IMR-90 (cell line): ENCODE measurements at places on chromosomes 2 and 18. TPM values are rescaled to one million over a fixed set of nuclear protein-coding genes. Genes with fewer than 3 reads are reported as not detected.

CFC1 gene
- total RNA-seq, result not detected in 2 replicates

STAT4 gene
- 0.28 and 0.36 TPM in 2 replicates for total RNA-seq

VWC2L gene
- total RNA-seq, result not detected in 2 replicates

NOL4 gene
- total RNA-seq, result not detected in 2 replicates

COBLL1 gene
- total RNA-seq, result 1.1 and 2.2 TPM in 2 replicates
